NCI-H1105 (cell line): ENCODE measurements at places on chromosomes 2 and 18.

DNA sequence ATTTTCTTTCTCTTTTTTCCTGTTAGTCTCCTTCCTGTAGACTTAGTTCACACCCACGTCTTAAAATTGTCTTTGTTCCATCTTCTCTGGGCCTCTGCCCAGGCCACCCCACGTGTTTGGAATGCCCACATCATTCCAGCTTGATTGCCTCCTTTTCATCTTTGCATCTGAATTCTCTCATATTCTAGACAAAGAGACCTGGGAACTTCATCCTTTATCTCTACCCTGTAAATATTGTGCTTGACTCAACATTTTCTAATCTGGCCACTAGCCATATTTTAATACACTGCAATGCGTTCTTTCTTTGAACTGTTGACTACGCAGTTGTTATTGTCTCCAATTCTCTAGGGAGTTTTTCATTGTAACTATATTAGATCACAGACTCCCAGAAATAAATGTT, 187.5 kb upstream of the NRXN1 start:
- DNase-seq: no peak

GRCh38 chr18:9546468-9546867, 67.9 kb downstream of the PPP4R1 start:
- no peak for DNase-seq

GRCh38 chr2:173401716-173402326, 47.1 kb downstream of the CDCA7 start:
- peak; percentile 6 for DNase-seq

GRCh38 chr18:31162825-31163435, at the start of gene DSC1:
TSS of gene DSC1 (minus strand) at chr18:31162856. CDS start at chr18:31162594, 262 bp downstream.
- DNase-seq: no peak
